ENCODE measurements at places on chromosomes 3 and 15.

GRCh38 chr3:161137260-161137659 is 32.1 kb upstream of the B3GALNT1 start:
- no peak for DNase-seq

DNA sequence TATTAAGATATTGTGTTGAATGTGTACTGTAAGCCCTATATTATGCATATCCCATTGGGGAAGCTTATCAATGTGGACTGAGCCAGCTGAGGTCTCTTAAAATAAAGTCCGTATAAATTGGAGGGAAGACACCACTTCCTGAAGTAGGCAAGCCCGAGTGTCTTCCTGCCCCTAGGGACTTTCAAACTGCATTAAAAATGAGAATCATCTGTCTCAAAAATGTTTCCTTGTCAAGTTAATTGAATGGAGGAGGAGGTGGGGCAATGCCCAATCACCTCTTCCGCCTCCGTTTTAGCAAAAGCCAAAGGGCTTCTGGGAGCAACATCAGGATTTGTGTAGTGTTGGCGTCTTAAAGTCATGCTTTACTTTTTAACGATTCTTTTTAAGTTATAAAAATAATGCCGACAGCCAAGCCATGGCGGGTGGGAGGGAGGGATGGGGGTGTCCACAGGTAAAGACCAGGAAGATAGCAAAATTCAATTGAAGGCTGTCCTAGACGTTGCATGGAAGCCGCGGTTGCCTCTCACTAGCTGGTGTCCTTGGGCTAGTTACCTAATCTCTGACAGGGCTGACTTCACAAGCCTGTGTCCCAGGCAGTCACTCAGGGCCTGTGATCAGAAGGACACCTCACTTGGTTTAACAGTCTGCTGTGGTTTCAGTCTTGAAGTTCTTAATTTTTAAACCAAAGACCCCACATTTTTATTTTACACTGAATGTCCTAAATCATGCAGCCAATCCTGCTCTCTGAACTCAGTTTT is 524.9 kb upstream of the PROK2 start:
- no peak for DNase-seq

DNA sequence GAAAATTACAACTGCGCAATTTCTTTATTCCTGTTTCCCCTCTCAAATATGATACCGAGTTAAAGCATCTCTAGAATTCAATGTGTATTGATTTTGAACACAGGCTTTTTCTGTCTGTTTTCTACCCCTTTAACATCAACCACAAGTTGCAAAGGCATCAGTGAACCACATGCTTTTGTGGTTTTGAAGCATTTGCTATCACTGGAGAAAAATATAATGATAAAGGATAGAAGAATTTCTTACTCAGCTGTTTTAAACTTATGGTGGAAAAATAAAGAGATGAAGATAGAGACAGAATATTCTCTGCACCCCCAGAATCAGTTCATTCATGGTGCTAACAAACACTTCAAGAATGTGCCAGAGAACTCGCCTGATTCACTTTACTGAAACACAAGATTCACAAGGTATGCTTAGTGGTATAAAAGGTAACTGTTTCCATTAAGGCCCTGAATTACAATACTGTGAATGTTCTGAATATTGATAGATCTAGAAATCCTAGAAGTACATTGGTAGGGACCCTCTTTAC is 9.5 kb upstream of the DPPA4 start:
- DNase-seq: no peak

- no peak for DNase-seq
These were observed 25.8 kb downstream of the RAF1 start for GRCh38 chr3:12638105-12638504.

- DNase-seq: peak; percentile 26
These were observed 779.1 kb downstream of the MECOM start for GRCh38 chr3:168884353-168884903.

DNA sequence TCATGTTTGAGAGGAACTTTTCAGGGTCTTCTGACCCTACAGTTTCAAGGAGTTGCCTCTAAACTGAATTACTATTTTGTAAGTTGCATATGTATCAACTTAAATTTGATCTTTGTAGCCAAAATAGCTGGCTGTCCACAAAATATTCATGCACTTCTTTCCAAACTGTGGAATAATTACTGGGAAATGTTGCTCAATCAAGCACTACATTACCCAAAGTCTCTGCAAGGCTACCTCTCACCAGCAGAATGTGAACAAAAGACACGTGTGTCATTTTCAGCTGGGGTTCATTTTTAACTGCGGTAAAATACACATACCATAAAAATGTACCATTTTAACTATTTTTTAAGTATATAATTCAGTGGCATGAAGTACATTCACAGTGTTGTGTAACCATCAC is 320.4 kb downstream of the CTNNB1 start:
- no peak for DNase-seq

DNA sequence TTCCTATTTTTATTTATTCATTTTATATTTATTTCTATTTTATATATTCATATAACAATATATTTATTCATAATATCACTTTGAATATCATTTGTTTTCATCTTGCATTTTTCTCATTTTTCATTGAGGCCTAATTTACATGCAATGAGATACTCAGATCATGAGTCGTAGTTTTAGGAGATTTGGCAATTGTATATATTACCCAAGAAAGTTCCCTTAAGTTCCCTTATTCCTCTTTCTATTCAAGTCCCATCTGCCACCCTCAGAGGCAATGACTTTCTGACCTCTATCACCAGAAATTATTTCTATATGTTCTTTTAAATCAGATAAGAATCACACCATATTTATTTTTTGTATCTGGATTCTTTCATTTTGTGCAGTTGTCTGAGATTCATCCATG is 329.1 kb upstream of the TPRG1 start:
- DNase-seq: no peak

GRCh38 chr15:40600956-40601355 is 6.9 kb downstream of the KNL1 start:
- no peak for DNase-seq

DNA sequence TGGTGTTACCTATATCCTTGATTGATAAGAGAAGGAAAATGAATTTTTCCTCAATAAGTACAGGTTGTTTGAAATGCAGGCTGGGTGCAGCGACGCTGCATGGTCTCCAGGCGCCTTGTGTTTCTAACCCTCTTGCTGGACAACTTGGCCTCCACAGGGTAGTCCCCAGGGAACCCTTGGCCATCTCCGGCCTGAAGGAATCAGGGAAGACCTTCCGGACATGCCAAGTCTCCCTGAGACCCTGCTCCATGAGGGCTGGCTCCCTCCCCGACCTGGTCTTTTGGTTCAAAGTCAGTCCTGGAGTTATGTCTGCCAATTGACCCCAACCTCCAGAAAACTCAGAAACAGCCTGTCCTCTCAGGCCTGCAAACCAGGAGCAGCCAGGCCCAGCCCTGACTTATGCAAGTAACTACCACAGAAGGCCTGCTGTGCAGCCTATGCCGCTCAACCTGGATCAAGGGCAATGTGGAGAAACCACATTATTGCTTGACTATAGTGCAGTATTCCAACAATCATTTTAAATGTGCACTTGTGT is 98.3 kb downstream of the LIPC start:
- DNase-seq: no peak

DNA sequence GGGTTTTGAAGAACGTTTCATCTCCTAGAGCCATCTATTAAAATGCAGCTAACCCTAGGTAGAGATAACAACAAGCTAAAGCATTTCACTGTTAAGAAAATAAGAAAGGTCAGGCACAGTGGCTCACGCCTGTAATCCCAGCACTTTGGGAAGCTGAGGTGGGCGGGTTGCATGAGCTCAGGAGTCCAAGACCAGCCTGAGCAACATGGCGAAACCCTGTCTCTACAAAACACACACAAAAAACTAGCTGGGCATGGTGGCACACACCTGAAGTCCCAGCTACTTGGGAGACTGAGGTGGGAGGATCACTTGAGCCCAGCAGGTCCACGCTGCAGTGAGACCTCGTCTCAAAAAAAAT is 5.4 kb upstream of the TBC1D5 start:
- DNase-seq: no peak

- no peak for DNase-seq
These were observed 37.7 kb downstream of the PXK start for GRCh38 chr3:58370407-58370806.

GRCh38 chr15:38635170-38635569 is 70.6 kb upstream of the RASGRP1 start:
- no peak for DNase-seq

Data from large intestine (tissue), 12 donors.